ENCODE measurements at places on chromosomes 5 and 9.

GRCh38 chr9:13082796-13083195, 196.7 kb downstream of the MPDZ start:
- DNase-seq = no peak

GRCh38 chr9:80157561-80157983, 585.8 kb downstream of the TLE4 start:
- no peak for DNase-seq

DNA sequence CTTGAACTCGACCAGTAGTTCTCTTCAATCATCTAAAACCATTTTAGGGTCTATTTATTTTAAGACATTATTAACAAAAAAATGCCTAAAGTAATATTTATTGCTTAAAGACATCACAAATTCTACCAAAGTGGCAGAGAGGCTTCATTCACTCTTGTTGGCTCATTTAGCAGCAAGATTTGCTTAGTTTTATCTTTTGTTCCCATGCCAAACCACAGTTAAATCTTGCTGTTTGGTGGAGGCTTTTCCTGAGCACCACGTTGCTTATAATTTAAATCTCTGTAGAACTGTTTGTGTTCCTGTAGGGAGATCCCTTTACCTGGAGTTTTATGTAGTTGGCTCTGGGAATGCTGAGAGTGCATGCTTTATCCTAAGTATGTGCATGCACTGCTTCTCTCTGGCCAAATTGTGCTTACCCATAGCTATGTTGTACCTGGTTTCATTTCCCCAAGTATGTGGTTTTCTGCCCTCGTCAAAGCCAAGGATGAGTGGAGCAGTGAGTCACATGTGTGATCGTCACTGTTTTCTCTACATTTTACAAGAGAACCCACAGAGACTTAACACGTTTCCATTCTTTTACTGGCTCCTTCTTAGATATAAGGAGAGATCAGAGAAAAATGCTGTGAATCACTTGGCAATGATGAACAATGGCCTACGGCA, 42.1 kb upstream of the MAST4 start:
- peak; percentile 52 for DNase-seq

- DNase-seq = peak; percentile 59
Observed at GRCh38 chr5:32276173-32276853, 36.4 kb downstream of the MTMR12 start.

GRCh38 chr9:95092262-95093072, 225.0 kb downstream of the FANCC start:
- DNase-seq = no peak

- DNase-seq = no peak
Observed at GRCh38 chr9:6212722-6213375, 2.8 kb upstream of the IL33 start.

DNA sequence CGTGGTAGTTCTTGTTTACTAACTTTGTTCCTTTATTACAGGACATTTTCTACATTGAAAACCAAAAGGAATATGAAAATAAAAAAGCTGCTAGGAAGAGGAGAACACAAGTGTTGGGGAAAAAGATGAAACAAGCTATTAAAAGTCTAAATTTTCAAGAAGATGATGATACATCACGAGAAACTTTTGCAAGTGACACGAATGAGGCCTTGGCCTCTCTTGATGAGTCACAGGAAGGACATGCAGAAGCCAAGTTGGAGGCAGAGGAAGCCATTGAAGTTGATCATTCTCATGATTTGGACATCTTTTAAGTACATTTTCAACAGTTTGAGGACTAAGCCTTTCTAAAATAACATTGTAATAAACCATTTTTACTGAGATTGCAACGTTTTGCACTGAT, 23.8 kb downstream of the PHAX start:
- DNase-seq = no peak

GRCh38 chr9:130635721-130636647, 28.4 kb upstream of the PRDM12 start:
- no peak for DNase-seq

- DNase-seq = no peak
Observed at GRCh38 chr9:3971391-3972082, 328.3 kb downstream of the GLIS3 start.

- DNase-seq = peak; percentile 9
Observed at GRCh38 chr5:176743868-176744583, 66.3 kb upstream of the UNC5A start.

DNA sequence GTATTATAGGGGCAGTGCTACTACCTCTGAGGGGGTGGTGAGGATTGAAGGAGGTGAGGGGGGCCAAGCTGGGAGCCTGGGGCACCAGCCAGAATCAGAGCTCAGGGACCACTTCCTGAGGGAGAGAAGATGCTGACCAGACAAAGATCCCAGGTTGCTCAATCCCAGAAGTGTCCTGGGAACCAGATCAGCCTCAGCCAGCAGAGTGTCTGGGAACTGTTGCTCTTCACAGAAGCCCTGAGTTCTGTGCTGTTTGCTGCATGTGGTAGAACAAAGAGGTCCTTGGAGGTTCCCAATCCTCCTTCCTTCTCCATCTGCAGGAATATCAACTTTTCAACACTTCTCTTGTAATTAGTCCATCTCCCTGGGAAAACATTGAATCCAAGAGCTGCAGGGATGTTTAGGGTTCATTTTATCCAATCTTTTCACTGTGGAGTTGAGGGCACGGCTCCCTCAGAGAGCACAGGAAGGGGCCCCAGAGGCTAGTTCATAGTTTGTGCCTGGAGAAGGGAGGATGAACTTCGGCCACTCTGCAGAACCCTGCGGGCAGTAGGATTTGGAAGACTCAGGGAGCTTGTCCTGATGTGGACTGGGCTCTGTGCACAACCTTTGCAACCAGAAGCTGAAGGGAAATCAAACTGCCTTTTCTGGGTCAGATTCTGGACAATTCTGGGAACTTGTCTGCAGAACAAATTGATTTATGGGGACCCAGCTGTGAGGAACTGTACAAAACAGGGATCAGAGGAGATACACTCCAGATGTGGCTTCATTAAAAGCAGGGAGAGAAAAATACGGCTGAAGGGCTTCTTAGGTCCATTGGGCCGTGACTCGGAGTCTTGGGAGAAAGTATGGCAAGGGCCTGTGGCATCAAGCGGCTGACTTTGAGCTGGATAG, 57.1 kb downstream of the GALNT12 start:
- no peak for DNase-seq

GRCh38 chr5:90484540-90484939, 9.9 kb downstream of the POLR3G start:
- DNase-seq = no peak

- peak; percentile 27 for DNase-seq
Observed at GRCh38 chr5:90015584-90016018, 394.0 kb downstream of the CETN3 start.

- DNase-seq = no peak
Observed at GRCh38 chr5:147831465-147831864, at the start of gene SPINK1. Gene SPINK1, minus strand, starts transcription at chr5:147831671. Its CDS starts 94 bp downstream, at chr5:147831577.

GRCh38 chr5:140677947-140678346, 4.6 kb upstream of the DND1 start:
- DNase-seq = peak; percentile 46

DNA sequence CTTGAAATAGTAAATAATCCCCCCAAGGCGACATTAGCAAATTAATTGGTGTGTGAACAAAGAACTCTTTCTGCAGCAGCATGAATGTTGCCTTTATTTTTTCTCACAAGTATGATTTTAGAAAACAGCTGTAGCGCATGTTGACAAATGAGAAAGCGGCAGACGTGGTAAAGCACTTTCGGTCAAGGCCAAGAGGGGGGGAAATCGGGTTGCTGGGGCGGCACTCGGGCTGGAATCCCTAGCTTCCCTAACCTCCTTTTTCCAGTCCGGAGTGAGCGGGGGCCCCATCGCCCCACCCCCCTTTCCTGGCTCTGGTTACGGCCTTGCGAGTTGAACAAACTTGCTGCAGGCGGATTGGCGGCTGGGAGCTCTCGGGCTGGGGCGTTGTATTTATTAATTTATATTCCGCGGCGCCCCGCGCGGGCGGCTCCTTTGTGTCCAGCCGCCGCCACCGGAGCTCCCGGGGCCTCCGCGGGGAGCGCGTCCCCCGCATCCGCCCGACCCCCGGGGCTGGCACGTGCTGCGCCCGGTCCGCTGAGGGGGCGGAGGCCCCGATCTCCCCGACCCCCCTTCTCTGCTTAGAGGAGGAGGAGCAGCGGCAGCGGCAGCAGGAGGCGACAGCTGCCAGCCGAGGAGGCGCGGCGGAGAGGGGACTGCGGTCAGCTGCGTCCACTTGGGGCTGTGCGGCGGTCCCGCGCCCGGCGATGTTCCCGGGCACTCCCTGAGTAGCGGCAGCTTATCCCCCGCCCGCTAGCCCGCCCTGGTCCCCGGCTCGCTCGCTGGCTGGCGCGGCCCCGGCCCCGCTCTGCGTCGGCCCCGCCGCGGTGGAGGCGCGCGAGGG, at the start of gene RHOBTB3:
Gene RHOBTB3, plus strand, starts transcription at position 607 of the 841 bp plus-strand sequence. CDS start 347 bp downstream, outside the sequence.
- DNase-seq = peak; percentile 73

DNA sequence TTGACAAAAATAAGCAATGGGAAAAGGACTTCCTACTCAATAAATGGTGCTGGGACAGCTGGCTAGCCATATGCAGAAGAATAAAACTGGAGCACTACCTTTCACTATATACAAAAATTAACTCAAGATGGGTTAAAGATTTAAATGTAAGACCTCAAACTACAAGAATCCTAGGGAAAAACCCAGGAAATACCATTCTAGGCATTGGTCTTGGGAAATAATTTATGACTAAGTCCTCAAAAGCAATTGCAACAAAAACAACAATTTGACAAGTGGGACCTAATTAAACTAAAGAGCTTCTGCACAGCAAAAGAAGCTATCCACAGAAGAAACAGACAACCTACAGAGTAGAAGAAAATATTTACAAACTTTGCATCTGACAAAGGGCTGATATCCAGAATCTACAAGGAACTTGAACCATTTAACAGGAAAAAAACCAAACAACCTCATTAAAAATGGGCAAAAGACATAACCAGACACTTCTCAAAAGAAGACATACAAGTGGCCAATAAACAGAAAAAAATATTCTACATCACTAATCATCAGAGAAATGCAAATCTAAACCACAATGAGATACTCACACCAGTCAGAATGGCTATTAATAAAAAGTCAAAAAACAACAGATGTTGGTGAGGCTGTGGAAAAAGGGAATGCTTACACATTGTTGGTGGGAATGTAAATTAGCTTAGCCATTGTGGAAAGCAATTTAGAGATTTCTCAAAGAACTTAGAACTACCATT, 75.2 kb upstream of the CPEB4 start:
- DNase-seq = no peak

- no peak for DNase-seq
Observed at GRCh38 chr5:111502956-111503355, 9.4 kb downstream of the STARD4 start.

- no peak for DNase-seq
Observed at GRCh38 chr5:173689171-173689736, 72.8 kb upstream of the BOD1 start.

DNA sequence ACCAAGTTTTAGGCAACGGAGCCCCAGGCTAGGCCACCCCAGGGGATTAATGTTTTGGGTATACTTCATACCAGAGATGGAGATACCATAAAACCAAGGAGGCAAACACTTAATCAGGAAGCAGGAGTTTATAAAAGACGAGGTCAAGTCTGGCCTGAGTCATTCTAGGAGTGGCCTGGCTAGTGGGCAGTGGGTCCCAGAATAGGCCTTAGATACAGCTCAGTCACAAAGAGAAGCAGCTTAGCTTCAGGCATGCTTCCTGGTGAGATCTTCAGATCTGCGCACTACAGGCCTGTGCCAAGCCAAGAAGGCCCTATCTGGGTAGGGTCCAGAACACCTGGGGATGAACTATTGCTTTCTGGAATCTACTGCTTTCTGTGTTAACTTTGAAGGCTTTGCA, 20.6 kb upstream of the NR5A1 start:
- no peak for DNase-seq

GRCh38 chr9:114785866-114786650, 19.8 kb downstream of the TNFSF15 start:
- no peak for DNase-seq

- no peak for DNase-seq
Observed at GRCh38 chr5:3510642-3511417, 84.8 kb upstream of the IRX1 start.

DNA sequence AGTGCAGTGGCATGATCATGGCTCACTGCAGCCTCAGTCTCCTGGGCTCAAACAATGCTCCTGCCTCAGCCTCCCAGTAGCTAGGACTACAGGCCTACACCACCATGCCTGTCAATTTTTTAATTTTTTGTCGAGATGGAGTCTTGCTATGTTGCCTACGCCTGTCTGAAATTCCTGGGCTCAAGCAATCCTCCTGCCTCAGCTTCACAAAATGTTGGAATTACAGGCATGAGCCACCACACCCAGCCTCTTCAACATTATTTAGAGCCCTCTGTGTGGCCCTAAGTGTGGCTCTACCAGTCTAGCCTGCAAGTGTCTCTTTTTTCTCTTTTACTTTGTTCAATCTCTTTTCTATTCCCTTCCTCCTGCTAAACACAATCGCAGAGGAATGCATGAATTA, 154.4 kb upstream of the EPB41L4A start:
- no peak for DNase-seq

- peak; percentile 24 for DNase-seq
Observed at GRCh38 chr5:61202213-61202612, 39.9 kb upstream of the SMIM15 start.

GRCh38 chr5:143398451-143399237, 4.8 kb downstream of the NR3C1 start:
- no peak for DNase-seq

GRCh38 chr9:101707721-101708120, 30.7 kb downstream of the GRIN3A start:
- no peak for DNase-seq

GRCh38 chr5:150490754-150491153, 17.2 kb upstream of the NDST1 start:
- no peak for DNase-seq

DNA sequence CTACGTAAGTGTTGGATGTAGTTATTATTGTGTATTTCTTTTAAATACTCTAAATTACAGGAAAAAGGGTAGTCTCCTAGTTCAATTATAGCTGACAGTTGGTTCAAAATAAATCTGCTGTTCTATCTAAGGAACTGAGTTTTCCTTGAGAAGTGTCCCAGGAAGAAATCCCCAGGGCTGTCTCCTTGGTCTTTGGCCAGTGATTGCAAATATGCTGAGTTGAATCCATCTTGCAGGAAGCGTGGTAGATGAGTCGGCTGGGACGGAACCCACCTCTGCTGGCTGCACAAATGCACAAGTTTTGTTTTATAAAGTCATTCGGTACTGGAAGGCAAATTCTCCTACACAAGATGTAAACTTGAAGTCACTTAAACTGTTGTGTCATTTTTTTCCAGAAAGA, 30.2 kb upstream of the HOMER1 start:
- no peak for DNase-seq
